ENCODE measurements at places on chromosomes 3 and 15. TPM values are rescaled to one million over a fixed set of nuclear protein-coding genes. Genes with fewer than 3 reads are reported as not detected.

DNA sequence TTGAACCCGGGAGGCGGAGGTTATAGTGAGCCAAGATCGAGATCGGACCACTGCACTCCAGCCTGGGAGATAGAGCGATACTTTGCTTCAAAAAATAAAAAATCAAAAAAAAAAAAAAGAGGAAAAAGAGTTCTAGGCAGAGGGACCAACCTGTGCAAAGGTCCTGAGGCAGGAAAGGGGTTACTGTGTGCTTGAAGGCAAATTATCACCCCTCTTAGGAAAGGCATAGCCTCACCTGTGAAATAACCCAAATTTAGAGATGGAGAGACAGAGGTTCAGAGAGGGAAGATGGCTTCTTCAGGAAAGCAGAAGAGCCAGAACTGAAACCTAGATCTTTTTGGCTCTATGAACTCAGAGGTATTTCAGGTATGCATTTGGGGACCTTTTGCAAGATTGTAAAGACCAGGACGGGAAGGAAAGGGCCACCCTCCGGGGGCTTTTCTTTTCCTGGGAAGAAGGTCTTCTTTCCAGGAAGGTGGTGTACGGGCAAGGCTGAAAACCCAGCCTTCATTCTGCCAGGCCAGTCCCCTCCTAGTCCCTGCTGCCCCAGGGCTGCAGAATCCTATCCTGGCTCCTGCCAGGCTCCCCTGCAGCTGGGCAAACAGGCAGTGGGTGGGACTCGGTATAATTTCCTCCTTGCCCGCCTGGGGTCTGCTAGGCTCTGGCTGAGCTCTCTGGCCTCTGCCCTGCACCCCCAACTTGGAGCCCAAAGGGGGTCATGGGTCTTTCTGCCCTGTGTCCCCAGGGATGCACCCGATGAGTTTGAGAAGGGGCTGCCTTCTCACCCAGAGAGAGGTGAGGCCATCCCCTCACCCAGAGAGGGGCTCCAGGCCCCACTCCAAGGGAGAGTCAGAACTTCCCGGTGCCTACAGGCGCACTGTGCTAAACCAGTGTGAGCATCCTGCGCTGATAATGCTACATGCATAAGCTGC is 14.4 kb upstream of the CSK start:
- DNase-seq, result no peak

DNA sequence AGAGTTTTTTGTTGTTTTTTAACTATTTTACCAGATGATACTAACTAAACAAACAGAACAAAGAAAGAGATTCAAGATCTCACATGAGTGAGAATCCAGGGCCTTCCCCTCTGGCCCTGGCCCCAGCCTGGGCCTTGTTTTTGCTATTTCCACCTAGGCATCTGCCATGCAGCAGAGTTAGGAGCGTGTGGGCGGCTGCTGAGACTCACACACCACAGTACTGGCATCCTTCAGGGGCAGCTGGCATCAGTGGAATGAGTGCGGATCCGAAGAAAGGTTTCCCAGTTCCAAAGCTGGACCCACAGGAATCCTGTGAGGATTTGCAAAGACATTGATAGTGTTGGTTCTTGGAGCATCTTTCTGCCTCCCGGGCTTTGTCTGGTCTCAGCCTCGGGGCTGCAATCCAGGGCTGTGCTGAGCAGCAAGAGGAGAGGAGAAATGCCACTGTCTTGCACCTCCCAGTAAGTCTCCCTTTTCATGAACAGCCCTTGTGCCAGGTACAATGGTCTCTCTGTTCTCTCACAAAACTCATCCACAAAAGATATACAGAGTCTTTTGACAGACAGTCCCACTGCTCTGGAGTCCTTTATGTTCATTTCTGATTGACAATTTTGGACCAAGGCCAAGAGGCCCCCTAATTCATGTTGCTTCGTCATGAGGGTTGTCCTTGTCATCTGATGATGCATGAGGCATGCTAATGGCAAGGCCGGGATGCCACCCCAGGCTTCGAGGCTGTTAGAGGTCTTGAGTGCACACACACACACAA is 46.6 kb downstream of the APH1B start:
- DNase-seq, result no peak

DNA sequence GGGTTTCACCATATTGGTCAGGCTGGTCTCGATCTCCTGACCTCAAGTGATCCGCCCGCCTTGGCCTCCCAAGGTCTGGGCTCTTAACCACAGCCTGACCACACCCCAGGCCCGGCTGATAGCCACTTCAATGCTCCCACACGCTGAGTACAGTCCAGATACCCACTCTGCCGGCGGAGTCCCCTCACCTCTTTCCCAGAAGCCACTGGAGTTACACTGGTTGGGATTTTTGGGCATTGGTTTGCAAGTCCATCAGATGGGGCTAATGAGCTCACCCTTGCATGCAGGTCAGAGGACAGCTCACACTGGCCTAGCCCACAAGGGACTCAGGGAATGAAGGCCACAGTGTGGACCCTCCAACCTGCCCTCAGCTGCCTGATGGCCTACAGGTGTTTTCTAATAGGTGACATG is 60.1 kb downstream of the IQSEC1 start:
- DNase-seq, result no peak

GRCh38 chr15:35439291-35439690 is 106.7 kb downstream of the DPH6 start:
- peak; percentile 97 for DNase-seq

The CASR gene
- total RNA-seq, result not detected

DNA sequence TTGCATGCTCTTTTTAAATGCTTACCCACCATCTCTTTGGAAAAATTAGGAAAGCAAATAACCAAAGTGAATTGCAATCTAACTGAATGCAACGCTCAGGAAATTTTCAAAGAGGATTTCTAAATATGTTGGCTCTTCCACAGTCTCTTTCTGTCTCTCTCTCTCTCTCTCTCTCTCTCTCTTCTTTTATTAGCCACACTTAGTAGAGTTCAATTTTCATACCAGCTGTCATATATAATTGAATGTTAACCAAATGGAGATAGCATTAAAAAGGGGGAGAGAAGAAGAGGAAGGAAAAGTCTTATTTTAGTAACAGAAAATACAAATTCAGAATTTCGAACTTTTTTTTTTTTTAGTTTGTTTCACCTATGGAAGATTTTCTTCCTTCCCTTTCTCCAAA is 235.9 kb upstream of the GBE1 start:
- no peak for DNase-seq

Data from fibroblast of the aortic adventitia (primary cell).